Frontal cortex (tissue), 4 donors: ENCODE measurements at places on chromosomes 2 and 18.

- no peak for DNase-seq
These were observed 47.0 kb downstream of the RRM2 start for GRCh38 chr2:10169581-10169980.

- no peak for DNase-seq
These were observed 49.1 kb downstream of the DLGAP1 start for GRCh38 chr18:4405965-4406364.

DNA sequence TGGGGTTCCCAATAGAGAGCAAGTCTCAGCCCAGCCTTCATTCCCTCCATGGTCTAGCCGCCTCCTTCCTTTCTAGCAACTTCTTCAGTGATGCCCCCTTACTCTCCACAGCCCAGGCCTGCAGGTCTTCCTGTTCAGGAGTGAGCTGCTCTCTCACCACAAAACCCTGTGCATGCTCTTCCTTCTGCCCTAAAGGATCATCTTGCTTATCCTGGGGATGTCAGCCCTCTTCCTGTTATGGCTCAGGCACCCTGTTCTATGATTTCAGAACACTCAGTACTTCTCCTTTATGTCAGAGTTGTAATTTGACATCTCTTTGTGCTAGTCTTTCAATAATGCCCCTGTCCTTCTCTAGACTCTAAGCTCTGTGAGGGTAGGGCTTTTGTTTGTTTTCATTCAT is 19.4 kb downstream of the TMEM178A start:
- no peak for DNase-seq

DNA sequence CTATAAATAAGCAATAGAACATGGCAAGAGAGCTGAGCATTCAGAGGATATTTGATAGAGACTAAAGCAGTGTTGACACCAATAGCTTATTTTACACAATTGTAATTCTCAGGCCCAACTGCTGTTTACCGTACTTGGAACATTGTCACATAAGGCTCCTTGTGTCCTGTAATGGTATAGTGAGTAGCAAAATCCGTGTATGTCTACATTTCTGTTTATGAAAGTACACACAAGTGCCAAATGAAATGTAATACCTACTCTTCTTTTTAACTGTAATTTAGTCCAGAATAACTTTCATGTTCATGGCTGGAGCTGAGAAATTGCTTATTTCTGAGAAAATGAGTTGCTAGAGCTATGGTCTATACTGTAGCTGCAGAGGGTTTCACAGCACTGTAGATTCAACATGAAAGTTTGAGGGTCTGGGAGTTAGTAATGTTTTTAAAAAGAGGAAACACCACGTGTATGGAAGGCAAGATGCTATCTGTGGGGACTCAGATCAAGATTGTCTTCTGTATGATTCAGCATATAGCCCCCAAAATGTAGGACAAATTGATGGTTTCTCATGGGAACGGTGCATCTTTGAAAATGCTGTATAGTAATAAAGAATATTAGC is 110.2 kb upstream of the NOSTRIN start:
- DNase-seq: no peak

GRCh38 chr2:19652811-19653210 is 249.0 kb downstream of the TTC32 start:
- DNase-seq: no peak
